ENCODE measurements at places on chromosomes 12 and 14.

GRCh38 chr12:124494751-124495129 is 72.7 kb downstream of the NCOR2 start:
- DNase-seq, result no peak

DNA sequence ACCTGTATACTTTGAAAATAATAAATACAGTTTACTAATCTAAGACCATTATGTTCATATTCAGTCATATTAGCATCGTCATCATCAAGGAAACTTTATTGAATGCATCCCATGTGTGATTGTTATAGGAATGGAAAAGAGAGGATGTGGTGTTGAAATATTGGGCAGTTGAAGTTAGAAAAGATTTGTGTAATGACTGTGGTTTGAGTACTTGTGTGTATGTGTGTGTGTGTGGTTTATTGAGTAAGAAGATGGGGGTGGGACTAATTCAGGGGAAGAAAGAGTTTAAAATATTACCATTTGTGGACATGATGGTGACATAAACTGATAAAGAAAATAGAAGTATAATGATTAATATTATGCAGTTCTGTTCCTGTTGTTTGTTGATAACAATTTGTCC is 238.7 kb upstream of the SEL1L start:
- no peak for DNase-seq

- no peak for DNase-seq
Observed at GRCh38 chr12:51841727-51842126, 6.8 kb downstream of the FIGNL2 start.

GRCh38 chr14:61466905-61467280 is 145.5 kb downstream of the PRKCH start:
- no peak for DNase-seq

GRCh38 chr12:53474819-53475218 is 22.9 kb downstream of the PCBP2 start:
- no peak for DNase-seq

- DNase-seq, result no peak
Observed at GRCh38 chr12:85755760-85756159, 80.4 kb downstream of the RASSF9 start.

Data from stimulated activated CD4-positive, alpha-beta T cell treated with anti-CD3 and anti-CD28 coated beads, Interleukin-15, amount 100 ng/mL, for 24 hours (primary cell).